ENCODE measurements at places on chromosomes 3 and 15. TPM values are rescaled to one million over a fixed set of nuclear protein-coding genes. Genes with fewer than 3 reads are reported as not detected.

GRCh38 chr15:27989427-27989826 is 109.7 kb downstream of the OCA2 start:
- H3K27ac ChIP-seq = no peak overlapping the region
- no peak overlapping the region for H3K4me3 ChIP-seq

- H3K4me1 ChIP-seq = no peaks in the 10 kb centered on the region
- H3K27ac ChIP-seq = no peak overlapping the region
Observed at GRCh38 chr15:62482785-62483429, 317.8 kb upstream of the C2CD4B start.

GRCh38 chr3:195893044-195893395 is 15.3 kb downstream of the TNK2 start:
- DNase-seq = no peak
- no peak overlapping the region for H3K4me3 ChIP-seq
- no peaks in the 10 kb centered on the region for H3K36me3 ChIP-seq
- no peaks in the 10 kb centered on the region for H3K27me3 ChIP-seq
- peaks cover 31% of the 10 kb centered on the region for H3K4me1 ChIP-seq

DNA sequence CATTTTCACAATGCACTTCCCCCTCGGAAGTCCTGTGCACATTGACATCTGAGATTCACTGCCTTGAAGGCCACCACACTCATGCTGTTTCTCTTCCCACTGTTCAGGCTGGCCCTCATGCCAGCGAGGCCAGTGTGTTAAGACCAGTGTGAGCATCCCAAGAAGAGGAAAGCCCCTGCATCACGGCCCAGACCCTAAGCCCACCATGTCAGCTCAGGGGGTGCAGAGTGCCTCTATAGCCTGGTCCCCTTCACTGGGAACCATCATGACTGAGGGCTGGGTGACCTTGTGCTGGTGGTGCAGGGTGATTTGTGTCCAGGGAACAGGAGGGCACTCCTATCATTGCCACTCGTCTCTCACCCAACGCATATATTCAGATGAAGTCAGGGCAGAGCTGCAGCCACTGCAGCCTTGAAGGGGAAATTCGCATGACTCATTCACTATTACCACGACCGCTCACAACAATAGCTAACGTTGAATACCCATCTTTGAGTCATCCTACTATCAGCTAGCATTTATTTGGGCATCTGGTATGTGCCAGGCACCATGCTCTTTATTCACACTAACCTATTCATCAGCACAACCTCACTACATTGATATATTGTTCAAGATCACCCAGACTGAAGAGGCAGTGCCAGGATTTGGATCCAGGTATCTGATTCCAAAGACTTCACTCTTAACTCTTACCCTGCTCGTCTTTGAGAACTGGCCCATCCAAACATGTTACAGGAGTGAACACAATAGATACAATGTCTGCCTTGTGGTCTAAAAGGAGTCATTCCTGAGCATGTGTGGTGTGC is 58.8 kb upstream of the SLC6A11 start:
- H3K4me1 ChIP-seq = no peaks in the 10 kb centered on the region
- H3K27ac ChIP-seq = no peak overlapping the region
- no peaks in the 10 kb centered on the region for H3K36me3 ChIP-seq
- H3K4me3 ChIP-seq = no peak overlapping the region
- DNase-seq = no peak

DNA sequence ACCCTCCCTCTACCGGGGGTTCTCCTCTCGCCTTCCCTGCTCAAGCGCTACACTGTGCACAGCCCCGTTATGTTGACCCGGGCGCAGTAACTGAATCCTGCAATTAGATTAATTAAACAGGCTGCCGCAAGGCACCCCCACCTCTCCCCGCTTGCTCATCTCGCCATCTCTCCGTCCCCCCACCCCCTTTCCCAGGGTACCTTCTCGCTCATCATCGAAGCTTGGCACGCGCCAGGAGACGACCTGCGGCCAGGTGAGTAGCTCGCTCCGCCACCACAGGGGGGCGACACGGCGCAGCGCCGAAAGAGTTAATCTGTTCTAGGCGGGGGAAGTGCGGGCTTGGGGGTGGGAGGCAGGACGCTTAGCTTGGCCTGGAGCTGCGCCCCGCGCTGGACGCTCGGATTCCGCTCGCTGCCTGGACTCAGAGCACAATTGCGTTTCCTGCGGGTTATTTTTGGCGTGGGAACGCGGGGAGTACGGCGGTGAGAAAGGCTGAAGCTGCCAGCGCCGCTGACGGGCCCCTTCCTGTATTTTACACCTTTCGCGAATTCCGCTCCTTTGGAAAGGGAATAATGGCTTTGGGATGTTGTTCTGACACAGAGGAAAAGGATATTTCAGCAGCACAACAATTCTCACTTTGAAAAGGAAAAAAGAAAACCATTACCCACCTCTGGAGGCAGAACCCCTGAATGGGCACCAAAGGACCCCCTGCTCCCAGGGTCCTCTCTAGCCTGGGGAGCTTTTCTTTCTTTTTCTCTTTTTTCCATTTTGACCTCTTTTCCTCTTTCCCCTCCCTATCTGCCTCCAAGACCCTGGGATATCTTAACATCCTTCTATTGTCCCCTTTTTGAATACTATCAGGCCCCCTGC is 1.5 kb downstream of the DLL4 start:
- peaks cover 36% of the 10 kb centered on the region for H3K4me1 ChIP-seq
- peak; percentile 72 for DNase-seq
- H3K27me3 ChIP-seq = no peaks in the 10 kb centered on the region
- no peaks in the 10 kb centered on the region for H3K36me3 ChIP-seq

- peaks cover 43% of the 10 kb centered on the region for H3K4me1 ChIP-seq
- H3K36me3 ChIP-seq = peaks cover 28% of the 10 kb centered on the region
- peak; percentile 60 for DNase-seq
- H3K27me3 ChIP-seq = no peaks in the 10 kb centered on the region
- H3K27ac ChIP-seq = peak overlapping the region; percentile 86
Observed at GRCh38 chr15:82810890-82811426, 1.5 kb downstream of the WHAMM start.

GRCh38 chr3:62597491-62597890 is 224.1 kb upstream of the FEZF2 start:
- H3K4me1 ChIP-seq = no peaks in the 10 kb centered on the region
- no peak overlapping the region for H3K27ac ChIP-seq
- no peak overlapping the region for H3K4me3 ChIP-seq
- H3K27me3 ChIP-seq = no peaks in the 10 kb centered on the region
- no peaks in the 10 kb centered on the region for H3K36me3 ChIP-seq

GRCh38 chr3:169952045-169952444 is 14.6 kb upstream of the SEC62 start:
- H3K27ac ChIP-seq = no peak overlapping the region
- peaks cover 51% of the 10 kb centered on the region for H3K4me1 ChIP-seq

DNA sequence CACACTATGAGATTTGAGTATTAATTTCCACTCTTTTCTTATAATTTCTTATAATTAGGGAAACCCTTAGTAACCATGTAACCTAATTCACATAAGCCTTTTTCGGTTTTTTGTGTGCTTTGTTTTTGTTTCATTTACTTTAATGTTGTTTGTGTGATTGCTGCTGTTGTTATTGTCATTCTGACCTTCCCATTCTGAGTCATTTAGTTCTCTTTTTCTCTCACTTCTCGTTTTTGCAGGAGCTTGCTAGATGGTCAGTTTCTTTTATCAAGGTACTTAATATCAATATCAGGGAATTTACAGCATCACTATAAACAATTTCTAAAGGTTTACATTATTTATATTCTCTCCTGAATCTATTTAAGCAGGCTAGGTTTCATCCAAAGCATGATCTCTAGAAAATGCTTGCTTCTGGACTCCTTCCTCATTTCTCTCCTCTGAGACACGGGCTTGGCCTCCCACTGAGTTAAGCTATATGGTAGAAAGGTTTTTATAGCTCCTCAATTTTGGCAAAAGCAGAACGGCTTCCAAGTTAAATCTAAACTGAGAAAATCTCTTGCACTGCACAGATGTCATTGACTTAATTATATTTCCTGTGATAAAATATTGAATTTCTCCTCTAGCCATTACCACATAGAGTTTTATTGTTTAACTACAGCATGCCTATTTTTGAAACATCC is 534.2 kb downstream of the NSUN3 start:
- no peak overlapping the region for H3K4me3 ChIP-seq
- no peaks in the 10 kb centered on the region for H3K36me3 ChIP-seq
- no peak overlapping the region for H3K27ac ChIP-seq
- H3K4me1 ChIP-seq = no peaks in the 10 kb centered on the region
- no peaks in the 10 kb centered on the region for H3K27me3 ChIP-seq

GRCh38 chr3:132785292-132785691 is 63.1 kb upstream of the NPHP3 start:
- no peak for DNase-seq
- H3K36me3 ChIP-seq = no peaks in the 10 kb centered on the region
- H3K4me1 ChIP-seq = peaks cover 12% of the 10 kb centered on the region
- H3K4me3 ChIP-seq = no peak overlapping the region

GRCh38 chr3:183529717-183530116 is 25.8 kb downstream of the KLHL6 start:
- no peak for DNase-seq
- H3K36me3 ChIP-seq = peaks cover 8% of the 10 kb centered on the region
- H3K4me3 ChIP-seq = no peak overlapping the region
- H3K27me3 ChIP-seq = no peaks in the 10 kb centered on the region
- H3K4me1 ChIP-seq = peaks cover 20% of the 10 kb centered on the region

GRCh38 chr15:57387564-57388076 is 11.3 kb downstream of the CGNL1 start:
- no peak for DNase-seq

DNA sequence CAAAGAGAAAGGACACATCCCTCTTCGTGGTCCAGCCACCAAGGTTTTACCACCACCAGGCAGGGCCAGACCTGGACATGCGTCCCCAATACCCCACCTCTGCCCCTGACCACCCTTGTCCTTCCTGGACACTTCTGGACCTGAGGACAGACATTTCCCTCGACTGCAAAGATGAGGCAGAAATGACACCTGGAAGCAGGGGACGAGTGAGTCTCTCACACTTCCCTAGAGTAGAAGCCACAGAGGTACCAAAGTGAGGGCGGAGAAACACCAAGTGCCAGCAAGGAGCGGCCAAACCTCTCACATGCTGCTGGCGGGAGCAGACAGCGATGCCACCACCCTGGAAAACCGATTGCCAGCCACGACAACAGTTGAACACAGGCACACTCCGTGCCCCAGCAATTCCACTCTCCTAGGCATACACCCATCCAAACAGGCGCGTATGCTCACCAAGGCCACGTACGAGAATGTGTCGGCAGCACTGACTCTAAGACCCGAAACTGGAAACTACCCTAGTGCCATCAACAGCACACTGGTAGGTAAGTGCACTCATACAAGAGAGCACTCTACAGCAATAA is 207.0 kb upstream of the NSMCE3 start:
- DNase-seq = no peak
- no peaks in the 10 kb centered on the region for H3K27me3 ChIP-seq
- H3K4me1 ChIP-seq = no peaks in the 10 kb centered on the region
- no peak overlapping the region for H3K27ac ChIP-seq
- H3K4me3 ChIP-seq = no peak overlapping the region

- no peaks in the 10 kb centered on the region for H3K4me1 ChIP-seq
- H3K4me3 ChIP-seq = no peak overlapping the region
- no peak for DNase-seq
Observed at GRCh38 chr15:99322643-99323405, 71.5 kb downstream of the LRRC28 start.

DNA sequence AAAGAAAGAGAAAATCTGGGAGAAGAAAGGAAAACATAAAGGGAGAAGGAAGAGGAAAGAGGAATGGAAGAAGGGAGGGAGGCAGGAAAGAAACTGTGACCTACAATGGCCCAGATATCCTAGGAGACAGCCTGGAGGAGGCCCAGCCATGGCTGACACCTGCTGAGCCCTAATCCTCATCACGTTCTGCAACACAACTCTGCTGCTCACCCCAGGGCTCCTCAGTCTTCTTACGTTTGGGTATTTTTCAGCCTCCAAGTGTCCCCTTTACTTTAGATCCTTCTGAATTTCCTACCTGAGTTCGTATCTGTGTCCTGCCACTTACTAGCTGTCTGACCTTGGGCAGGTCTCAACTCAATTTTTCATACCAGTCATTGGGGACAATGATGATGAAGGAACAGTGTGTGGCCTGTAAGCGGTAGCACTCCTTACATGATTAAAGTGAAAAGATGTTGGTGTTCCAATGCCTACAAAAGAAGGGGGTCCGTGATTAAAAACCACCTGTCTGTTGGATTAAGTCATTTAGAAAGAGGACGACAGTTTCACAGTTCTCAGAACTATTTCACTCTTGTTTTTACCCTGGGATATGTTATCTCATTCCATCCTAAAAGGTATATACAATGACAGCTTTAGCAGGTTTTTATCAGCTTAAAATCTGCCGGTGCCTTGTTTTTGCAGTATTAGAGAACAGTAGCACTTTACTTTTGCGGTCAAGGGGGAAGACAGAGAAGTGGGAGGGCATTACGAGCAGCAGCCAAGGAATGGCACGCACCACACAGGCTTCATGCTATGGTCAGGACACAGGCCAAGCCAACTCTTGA is 47.4 kb downstream of the CCR4 start:
- no peak overlapping the region for H3K4me3 ChIP-seq
- H3K27me3 ChIP-seq = no peaks in the 10 kb centered on the region
- DNase-seq = no peak
- no peak overlapping the region for H3K27ac ChIP-seq
- H3K4me1 ChIP-seq = peaks cover 24% of the 10 kb centered on the region
- no peaks in the 10 kb centered on the region for H3K36me3 ChIP-seq

GRCh38 chr15:45468294-45468693 is 54.3 kb downstream of the SLC30A4 start:
- no peaks in the 10 kb centered on the region for H3K36me3 ChIP-seq
- no peak overlapping the region for H3K27ac ChIP-seq
- no peaks in the 10 kb centered on the region for H3K27me3 ChIP-seq
- H3K4me1 ChIP-seq = no peaks in the 10 kb centered on the region
- H3K4me3 ChIP-seq = no peak overlapping the region

DNA sequence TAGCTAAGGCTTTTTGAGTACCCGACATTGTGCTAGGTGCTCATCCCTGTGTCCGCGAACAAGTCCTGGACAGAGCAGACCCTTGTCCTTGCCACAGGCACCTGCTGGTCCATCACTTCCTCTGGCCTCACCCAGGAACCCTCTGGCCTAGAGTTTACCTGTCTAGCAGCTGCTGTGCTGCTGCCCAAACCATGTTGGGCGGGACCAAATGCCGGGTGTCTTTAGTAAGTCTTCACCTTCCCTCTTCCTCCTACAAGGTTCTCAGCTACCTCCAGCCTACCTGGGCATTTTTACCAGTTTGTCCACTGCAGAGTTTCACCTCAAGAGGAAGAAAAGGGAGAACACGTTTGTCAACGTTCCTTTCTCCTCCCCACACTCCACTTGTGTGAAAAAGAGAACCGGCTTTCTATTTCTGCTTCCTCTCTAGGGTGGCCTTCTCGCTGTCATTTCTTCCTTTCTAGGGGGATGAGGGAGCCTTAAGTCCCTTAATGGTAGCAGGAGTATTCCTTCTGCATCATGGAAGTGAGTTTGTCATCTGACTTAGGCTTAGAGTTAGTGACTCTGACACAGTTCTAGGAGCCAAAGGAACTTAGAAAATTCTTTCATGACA is 80.4 kb upstream of the GCNT3 start:
- no peak for DNase-seq
- no peaks in the 10 kb centered on the region for H3K27me3 ChIP-seq
- H3K4me3 ChIP-seq = no peak overlapping the region
- peaks cover 13% of the 10 kb centered on the region for H3K4me1 ChIP-seq
- no peak overlapping the region for H3K27ac ChIP-seq
- H3K36me3 ChIP-seq = no peaks in the 10 kb centered on the region

SLC41A3 gene
- 45.0 TPM for total RNA-seq

C3orf85 gene
- not detected for total RNA-seq

MESP1 gene
- not detected for total RNA-seq

MORC1 gene
- not detected for total RNA-seq

CCR9 gene
- total RNA-seq = not detected

GATM gene
- 29.0 TPM for total RNA-seq

STAG1 gene
- total RNA-seq = 13.7 TPM

IL12A gene
- total RNA-seq = 0.83 TPM

CMTM7 gene
- 7.1 TPM for total RNA-seq

ZNF860 gene
- total RNA-seq = 22.4 TPM

All from Karpas-422 (cell line).